ENCODE measurements at places on chromosomes 7 and 10.
A peak's percentile ranks its signal among the peaks of the same experiment; 100 is the strongest.

- DNase-seq = no peak
Measured at GRCh38 chr7:388961-389701, 99.2 kb downstream of the FOXL3 start.

- no peak for DNase-seq
Measured at GRCh38 chr7:101693498-101694091, 64.5 kb upstream of the MYL10 start.

DNA sequence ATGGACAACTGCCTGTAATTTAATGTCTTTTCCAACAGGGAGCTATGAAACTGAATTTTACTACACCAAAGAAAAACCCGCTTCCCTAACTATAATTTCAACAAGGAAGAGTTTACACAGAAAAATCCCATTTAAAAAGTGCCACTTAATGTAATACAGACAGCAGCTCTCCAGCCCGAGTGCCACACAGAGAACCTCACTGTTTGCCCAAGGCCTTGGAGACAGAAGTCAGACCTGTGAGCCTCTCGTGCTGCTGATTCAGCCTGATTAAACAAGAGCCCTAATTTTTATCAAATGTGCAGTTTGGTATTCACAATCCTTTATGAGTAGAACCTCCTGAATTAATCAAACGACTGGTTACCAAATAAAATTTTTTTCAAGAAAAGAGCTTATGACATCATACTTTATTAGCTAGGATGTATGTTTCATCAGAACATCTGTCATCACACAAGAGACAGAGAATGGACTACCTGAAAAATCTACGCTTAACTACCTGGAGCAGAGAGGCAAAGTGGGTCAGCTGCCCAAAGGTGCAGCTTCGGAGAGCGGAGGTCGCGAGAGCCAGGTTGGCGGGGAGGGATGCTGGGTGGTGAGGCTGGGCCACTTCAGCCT lies 543.6 kb downstream of the SDK1 start:
- DNase-seq = no peak

DNA sequence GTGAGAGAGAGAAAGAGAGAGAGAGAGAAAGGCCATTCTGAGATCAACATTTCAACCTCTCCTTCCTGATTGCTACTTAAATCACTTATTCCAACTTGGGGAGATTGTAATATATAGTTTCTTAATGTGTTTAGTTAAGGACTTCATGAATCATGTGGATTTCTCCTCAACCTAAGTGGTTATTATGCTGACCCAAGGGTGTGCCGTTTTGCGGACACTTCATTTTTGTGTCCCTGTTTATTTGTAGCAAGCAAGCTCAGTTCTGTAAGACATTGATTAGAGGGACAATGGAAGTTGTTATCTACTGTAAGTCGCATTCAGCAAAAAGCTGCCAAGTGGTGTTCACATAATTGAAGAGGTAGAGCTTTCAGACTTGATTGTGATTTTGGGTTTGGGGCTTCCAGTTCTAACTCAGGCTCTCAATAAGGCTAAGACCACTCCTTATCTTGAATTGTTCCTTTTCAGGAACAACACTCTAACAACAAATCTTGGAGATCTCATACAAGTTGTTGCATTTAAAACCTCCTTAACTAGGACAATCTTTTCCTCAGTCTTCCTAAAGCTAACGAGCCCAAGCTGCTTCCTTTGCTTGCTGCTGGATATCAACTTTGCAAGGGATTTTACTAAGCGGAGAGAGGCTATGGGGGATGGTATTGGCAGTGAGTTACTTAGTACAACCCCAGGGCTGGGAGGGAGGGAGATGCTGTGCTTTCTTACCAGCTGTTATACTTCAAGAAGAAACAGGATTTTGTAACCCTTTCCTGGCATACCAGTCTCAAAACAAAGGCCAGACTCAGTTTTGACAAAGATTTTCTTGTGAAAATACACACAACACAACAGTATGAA lies 19.8 kb upstream of the COL1A2 start:
- DNase-seq = peak; percentile 6

DNA sequence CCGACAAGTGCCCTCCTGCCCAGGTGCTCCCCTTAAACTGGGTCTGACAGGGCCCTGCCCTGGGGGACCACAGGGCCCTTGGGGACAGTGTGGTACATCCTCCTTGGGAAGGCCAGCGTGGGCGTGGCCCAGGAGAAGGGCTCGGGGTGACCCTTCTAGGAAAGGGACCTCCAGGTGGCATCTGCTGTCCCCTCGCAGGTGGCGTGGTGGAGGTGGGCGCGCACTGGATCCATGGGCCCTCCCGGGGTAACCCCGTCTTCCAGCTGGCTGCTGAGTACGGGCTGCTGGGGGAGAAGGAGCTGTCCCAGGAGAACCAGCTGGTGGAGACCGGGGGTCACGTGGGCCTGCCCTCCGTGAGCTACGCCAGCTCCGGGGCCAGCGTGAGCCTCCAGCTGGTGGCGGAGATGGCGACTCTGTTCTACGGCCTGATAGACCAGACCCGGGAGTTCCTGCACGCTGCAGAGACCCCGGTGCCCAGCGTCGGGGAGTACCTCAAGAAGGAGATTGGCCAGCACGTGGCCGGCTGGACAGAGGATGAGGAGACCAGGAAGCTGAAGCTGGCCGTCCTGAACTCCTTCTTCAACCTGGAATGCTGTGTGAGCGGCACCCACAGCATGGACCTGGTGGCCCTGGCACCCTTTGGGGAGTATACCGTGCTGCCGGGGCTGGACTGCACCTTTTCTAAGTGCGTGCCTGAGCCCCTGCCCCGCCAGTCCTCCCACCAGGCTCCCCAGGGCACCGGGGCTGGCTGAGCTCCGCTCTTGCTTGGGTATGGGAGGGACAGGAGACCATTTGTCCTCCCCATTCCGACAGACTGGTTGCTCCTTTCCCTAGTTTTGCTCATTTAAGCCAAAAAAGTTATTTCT lies 972 bp downstream of the PAOX start:
- DNase-seq = no peak

- DNase-seq = no peak
Measured at GRCh38 chr7:121505021-121505420, 108.9 kb upstream of the FAM3C start.

DNA sequence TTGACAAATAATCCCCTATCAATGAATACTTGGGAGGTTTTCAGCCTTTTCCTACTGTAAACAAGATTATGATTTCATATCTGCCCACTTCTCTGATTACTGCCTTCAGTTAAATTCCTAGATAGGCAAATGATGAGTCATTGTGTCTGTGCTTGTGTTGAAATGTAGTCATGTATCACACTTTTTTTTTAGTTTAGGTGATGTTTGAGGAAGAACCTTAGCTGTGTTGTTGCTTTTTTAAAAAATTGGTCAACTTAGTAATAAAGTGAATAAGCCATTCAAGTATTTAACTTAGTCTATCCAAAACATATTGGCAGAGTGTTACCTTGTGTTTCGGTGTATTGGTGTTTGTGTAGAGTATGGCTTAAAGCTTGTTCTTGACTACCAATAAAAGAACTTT lies 60.0 kb downstream of the WAC start:
- DNase-seq = no peak

- peak; percentile 56 for DNase-seq
Measured at GRCh38 chr10:24866604-24867583, 85.5 kb downstream of the PRTFDC1 start.

Measured in NCI-H1436 (cell line).